ENCODE measurements at places on chromosomes 1 and 21.

- DNase-seq, result no peak
Observed at GRCh38 chr1:20575541-20576336, 13.2 kb upstream of the CDA start.

DNA sequence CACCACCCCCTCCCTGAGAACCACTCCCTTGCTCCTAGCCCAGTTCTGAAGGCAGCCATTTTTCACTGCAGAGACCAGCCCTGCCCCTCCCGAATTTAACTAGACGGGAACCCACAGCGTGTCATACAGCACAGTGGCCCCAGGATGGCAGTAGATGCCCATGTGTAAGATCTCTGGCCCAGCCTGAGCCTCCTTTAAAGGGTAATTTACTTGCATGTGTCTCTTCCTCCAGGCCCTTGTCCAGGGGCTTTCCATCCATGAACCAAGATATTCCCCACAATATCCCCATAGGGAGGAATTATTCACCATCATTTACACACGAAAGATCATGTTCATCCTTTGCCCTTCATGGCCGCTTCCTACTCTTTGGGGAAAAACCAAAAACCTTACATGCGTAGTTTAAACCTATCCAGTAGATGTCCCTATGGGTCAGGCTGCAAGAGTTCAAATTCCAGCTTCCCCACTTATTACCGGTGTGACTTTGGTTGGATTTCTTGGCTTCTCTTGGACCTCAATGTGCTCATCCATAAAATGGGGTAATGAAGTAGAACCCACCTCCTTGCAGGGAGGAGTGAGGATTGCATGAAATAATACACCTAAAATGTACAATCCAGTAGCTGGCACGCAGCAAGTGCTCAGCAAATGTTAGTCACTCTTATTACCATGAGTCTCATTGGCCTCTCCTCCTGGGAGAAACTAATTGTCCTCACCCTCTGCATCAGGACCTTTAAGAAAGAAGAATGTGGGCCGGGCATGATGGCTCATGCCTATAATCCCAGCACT is 4.0 kb upstream of the LACTBL1 start:
- peak; percentile 64 for DNase-seq

DNA sequence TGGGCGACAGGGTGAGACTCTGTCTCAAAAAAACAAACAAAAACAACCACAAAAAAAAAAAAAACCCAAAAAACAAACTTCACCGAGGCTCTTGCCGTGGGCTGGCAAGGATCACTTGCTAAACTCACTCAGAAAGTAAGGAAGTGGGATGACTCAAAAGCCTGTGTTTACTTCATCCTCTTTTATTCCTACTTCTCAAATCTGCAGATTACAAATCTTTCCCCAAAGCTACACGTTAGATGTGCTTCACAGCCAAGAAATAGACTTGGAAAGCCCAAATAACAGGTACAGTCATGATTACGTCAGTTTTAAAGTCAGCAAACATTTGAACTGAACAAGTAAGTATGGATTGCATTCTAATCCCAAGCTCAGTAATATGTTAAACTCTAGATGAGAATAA is 359.3 kb downstream of the ADGRL2 start:
- DNase-seq, result no peak

GRCh38 chr1:108504447-108504846 is 54.3 kb downstream of the NBPF6 start:
- peak; percentile 84 for DNase-seq

DNA sequence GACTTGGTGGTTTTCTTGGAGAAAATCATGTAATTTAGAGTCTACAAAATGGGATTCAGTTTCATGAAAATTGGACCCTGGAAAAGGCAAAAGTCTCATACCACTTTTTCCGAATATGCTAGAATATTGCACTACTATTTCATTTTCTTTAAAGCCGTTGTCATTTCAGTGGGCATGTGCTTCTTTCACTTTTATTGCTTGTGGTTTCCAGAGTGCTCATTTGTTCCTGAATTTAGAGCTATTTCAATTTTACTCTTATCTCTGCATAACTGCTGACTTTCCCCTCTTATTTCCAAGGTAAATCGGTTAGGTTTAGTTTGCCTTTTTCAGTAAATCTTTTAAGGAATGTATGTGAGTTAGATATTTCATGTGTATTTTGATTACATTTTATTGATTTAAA is 11.6 kb downstream of the HHAT start:
- no peak for DNase-seq

GRCh38 chr1:167924543-167925231 is 10.8 kb upstream of the ADCY10 start:
- no peak for DNase-seq

- no peak for DNase-seq
Observed at GRCh38 chr1:32715901-32716311, 13.3 kb upstream of the SYNC start.

GRCh38 chr1:37484325-37485051 is 10.1 kb downstream of the ZC3H12A start:
- no peak for DNase-seq

- no peak for DNase-seq
Observed at GRCh38 chr1:1074631-1075147, 583 bp upstream of the RNF223 start.

GRCh38 chr1:22607154-22607553 is 29.3 kb upstream of the C1QA start:
- DNase-seq, result no peak

GRCh38 chr1:160115545-160116282 is at the start of gene ATP1A2:
TSS of gene ATP1A2 (plus strand) at chr1:160115759. CDS start at chr1:160115862, 103 bp downstream.
- no peak for DNase-seq

DNA sequence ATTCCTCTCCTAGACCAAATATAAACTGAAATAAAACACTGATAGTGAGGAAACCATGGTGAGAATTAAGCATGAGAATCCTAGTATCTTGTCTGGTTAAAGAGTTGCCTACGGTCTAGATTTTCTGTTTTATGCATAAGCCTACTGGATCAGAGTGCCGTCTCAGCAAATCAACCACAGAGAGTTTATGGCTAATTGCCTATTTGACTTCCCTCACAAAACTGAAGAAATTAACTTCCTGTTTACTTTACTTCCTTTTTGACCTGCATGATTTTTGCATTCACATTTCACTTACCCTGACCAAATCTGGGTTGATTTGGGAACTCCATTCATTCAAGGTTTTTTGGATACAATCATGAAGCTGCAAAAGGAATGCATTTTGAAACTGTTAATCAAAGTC is 5.0 kb downstream of the GCLM start:
- DNase-seq, result peak; percentile 74

DNA sequence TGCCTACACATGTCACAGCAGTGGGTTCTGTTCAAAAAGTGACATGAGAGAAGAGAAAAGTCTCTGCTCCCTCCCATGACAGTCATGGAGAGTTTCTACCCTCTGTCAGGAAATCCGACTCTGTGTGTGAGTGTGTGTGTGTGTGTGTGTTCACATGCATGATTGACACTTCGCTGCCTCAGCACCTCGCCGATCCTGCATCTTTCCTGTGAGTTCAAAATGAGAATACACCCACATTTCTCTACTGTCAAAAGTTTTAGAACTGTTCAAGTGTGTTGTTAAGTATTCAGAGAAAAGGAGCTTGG is 46.2 kb upstream of the COX20 start:
- no peak for DNase-seq

DNA sequence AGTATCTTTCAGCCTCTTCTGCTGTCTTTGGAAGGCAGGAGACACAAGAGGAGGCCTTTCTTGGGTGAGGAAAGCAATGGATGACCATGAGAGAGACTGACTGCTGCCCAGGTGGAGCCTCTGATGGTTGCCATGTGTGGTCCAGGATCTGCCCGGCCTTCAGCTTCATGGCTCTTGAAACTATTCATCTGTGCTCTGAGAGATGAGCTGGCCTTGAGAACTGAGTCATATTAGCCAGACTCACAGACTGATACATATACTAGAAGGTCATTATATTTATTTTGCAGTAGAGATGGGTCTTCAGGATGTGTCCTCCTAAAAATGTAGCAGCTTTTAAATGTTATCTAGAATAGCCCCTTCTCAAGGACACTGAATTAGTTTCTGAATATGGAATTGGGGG is 33.7 kb downstream of the PTGFRN start:
- no peak for DNase-seq

GRCh38 chr1:33408093-33408436 is 22.8 kb downstream of the PHC2 start:
- DNase-seq, result no peak

DNA sequence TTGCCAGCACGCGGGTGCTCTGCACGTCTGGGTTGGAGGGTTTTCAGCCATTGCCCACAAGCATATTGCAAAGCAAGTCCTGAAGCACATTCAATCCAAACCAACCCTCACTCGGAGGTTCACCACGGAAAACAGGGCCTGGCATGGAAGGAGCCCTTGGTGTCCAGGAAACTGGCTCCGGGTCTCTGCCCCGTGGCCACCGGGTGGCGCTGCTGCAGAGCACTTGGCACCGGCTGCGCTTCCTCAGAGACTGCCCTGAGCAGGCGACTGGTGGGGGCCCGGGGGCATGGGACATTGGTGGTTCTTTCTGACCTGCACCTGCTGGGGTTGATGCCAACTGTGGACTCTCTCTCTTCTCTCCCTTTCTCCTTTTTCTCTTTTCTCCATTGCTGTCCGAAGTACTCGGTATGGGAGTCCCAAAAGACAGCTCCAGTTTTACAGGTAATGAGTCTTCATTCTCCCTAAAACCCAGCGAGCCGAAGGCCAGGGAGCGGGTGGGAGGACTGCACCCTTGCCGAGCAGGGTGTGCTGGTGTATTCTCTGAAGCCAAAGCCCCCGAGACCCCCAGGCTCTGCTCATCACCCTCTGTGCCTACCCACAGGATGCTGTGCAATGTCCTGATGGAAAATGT is 4.1 kb upstream of the KCNAB2 start:
- DNase-seq, result no peak

DNA sequence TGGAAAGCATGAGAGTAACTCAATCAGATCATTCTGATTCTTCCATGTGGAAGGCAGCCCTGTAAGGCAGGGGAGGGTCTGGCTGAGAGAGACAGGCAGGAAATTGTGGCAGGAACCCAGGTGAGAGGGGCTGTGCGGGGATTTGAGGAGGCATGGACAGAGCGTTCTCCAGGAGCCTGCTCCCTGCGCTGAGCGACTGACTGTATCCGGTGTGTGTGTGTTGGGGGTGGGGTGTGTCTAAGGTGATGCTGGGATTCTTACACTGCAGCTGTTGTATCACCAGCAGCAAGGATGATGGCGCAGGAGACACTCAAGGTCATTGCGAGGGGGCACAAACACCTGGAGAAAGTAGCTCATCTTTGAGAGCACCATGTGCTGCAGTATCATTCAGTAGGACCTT is 128.5 kb downstream of the RHOU start:
- no peak for DNase-seq

DNA sequence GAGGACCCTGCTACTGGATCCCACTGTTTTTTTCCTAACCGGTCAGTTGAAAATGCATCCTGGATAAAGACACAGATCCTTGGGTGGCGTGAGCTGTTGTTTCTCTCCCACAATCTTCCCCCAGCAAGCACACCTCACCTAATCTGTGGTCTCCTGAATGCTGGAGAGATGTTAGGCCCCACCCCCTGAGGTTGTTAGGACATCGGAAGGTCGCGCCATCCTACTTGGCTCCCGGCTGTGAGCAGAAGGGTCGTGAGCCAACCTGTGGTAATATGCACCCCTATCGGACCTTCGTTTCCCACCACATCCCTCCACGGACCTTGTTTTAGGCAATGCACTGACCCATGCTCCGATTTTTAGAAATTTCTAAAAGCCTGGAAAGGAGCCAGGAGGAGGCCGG is 89.9 kb upstream of the IPO9 start:
- no peak for DNase-seq

- no peak for DNase-seq
Observed at GRCh38 chr1:6401673-6402072, 8.1 kb upstream of the ACOT7 start.

- no peak for DNase-seq
Observed at GRCh38 chr1:75203415-75204277, 69.5 kb downstream of the LHX8 start.

DNA sequence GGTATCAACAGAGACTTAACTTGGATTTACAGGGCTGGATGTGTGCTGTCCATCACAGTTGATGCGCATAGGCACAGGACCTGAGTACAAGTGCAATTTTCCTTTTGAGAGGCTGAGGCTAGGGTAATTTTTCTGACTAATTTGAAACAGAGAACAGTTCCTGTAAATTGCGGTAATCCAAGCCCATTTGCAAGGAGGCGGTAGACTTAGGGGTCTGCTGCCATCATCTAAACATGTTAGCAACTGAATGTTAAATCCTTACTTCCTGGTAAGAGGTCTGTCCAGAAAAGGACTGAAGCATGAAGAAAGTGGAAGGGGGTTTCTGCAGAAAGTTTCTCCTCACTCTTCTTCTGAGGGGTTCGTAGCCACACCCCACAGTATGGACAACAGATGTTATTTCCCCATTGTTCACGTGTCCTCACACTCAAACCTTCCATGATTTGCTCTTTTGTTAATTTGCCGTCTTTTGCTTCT is 23.7 kb upstream of the C1orf198 start:
- no peak for DNase-seq

GRCh38 chr1:16204634-16205333 is 7.7 kb downstream of the ARHGEF19 start:
- no peak for DNase-seq

- no peak for DNase-seq
Observed at GRCh38 chr1:205840146-205840923, 9.6 kb downstream of the PM20D1 start.

GRCh38 chr1:10832703-10833102 is 36.3 kb upstream of the CASZ1 start:
- no peak for DNase-seq

DNA sequence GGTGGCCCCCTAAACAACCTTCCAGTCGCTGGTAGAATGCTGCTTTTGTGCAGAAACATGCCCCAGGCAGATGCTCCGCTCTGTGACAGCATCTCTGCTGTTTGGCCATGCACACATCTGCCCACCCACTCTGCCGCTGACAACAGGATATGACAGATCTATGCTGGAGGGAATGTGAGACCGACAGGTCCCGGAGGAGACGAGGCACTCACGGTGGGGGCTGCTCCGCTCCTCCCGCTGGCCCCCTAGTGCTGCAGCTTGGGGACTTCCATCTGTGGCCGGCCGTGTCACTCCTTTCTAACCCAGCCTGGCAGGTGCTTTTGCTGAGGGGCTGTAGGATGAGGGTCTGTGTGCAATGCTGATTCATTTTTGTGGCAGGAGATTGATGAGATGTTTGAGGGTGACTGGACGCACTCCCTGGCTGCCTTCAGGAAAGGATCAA is 49.1 kb upstream of the DMRTB1 start:
- no peak for DNase-seq

DNA sequence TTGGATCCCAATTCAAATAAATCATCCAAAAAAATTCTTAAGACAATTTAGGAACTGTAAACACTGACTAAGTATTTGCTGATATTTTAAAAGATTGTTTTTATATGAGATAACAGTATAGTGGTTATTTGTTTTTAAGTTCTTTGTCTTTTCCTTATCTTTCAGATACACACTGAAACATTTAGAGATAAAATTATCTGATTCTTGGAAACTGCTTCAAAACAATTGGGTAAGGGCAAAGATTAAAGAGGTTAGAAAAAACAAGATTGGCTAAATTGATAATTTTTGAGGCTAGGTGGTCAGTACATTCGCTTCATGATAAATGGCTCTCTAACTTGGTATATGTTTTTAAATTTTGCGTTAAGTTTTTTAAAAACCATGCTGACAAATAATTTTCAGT is 117.3 kb downstream of the PSMG1 start:
- no peak for DNase-seq

- DNase-seq, result no peak
Observed at GRCh38 chr1:1550591-1551432, 10.4 kb upstream of the TMEM240 start.
